ENCODE measurements at places on chromosomes 12 and 14.

DNA sequence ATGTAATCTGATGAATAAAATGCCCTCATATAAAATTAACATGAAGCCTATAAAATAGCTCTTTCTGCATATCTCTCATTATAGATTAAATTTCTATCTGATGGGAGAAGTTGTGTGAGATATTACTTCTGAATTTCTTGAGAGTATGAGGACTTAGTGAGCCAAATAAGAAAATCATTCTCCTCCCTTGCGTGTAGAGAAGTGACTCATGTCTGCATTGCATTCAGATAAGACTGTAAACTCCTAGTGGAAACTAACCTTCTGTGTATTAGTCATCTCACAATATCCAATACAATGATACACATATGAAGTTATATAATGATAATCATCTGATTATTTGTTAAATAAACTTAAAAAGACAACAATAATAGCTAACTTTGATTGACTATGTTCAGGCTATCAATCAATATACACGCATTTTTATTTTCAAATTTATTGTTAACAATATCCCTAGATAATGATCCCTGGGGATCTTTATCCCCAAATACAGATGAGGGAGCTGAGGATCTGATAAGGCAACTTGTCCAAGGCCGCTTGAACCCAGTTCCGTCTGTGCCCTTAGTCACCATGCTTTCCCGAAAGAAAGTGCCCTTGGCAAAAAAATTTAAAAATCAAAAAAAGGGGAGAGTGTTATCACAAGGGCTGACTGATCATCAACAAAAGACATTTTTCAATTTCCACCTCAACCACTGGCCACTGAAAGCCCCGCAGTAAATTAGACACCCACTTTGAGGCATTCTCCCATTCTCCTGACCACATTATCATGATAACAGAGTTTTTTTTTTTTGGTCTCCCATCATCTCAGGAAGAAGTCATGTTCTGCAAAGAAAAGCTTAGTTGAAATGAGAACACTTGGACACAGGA, 189.2 kb upstream of the RASSF8 start:
- no peak for DNase-seq

DNA sequence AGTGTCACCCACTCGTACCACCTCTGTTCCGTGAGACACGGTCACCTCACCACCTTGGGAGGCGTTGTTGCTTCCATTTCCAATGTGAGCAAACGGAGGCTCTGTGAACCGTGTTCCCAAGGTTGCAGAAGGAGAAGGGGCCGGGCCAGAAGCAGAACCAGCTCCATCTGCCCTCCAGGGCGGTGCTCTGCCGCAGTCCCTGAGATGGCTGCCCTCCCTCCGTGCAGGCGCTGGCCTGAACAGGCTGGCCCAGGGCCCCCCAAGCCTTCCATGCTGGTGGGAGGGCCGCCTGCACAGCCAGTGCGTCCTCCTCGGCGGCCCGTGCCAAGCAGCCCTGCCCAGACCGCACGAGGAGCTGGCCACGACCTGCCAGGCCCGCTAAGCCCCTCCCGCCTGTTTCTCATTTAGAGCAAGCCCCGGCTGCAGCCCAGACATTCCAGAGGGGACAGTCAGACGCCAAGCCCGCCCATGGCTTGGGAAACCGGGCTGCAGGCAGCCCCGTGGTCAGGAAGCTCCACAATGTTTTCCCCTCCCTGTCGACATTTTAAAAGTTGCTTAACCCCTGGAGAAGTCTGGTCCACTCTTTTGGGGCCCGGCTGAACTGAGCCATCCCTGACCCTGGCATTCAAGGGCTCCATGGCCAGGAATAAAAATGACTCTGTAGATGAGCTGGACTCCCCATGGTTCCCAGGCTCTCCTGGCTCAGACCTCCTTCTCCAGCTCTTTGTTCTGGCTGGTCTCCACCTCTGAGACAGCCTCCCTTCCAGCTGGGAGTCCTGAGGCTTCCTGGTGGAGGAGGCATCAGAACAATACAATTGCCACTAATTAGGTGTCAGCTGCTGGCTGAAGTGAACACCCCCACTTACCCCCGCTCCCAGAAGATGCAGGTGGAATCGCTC, 236.0 kb downstream of the BCL11B start:
- no peak for DNase-seq

DNA sequence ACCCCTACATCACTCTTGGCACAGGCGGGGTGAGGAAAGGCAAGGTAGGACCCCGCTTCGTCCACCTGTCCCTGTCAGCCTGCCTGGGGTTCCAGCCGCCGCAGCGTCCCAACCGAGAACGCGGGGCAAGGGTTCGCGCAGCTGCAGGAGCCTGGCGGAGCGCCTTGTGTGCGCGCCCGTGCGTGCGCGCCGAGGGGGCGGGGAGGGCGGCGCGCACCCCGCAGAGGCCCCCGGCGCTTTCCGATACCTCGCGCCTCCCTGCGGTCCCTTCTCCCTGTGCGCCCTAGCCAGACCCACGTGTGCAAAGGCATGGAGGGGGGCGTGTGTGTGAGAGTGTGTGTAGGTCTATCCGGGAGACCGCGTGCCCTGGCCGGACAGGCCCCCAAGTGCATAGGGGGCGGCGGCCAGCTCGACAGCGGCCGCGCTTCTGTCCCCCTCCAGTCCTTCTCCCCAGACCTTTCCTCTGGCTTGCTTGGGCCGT, 122.4 kb downstream of the TSPAN9 start:
- DNase-seq, result no peak

- no peak for DNase-seq
Measured at GRCh38 chr12:97093187-97093683, 186.2 kb downstream of the NEDD1 start.

DNA sequence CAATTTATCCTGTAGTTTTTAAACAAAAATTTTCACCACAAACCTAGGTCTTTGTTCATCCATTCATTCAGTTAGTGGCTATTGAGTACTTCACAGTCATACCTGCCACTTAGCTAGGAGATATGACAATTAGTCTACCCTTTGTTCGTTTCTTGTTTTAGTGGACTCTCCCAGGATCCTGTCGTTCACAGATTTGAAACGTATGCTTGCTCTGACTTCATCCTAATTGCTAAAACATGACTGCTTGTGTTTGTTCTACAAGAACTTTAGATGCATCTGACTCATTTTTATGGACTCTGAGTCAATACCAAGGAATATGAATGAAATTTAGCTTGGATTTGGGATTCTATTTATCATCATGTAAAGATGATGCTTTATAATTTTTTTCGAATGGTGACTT, 69.5 kb downstream of the TBC1D30 start:
- DNase-seq, result no peak
